ENCODE measurements at places on chromosomes 4 and X.
A peak's percentile ranks its signal among the peaks of the same experiment; 100 is the strongest.

DNA sequence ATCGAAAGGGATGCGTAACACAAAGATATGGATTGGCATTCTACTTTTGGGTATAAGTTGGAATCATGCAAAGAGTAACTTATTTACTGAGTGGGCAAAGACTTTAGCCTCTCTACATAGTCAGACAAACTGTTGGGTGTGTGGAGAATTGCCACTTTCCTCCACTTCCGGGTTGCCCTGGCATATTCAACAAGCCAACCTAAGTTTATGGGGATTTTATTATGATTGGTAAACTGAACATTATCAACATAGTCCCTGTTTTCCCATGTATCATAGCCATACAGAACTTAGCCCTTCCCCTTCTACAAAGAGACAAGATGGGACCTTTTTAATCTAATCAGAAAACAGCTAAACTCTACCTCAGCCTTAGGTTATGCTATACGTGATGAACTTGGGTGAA is 121.6 kb downstream of the AGTR2 start:
- no peak for DNase-seq

DNA sequence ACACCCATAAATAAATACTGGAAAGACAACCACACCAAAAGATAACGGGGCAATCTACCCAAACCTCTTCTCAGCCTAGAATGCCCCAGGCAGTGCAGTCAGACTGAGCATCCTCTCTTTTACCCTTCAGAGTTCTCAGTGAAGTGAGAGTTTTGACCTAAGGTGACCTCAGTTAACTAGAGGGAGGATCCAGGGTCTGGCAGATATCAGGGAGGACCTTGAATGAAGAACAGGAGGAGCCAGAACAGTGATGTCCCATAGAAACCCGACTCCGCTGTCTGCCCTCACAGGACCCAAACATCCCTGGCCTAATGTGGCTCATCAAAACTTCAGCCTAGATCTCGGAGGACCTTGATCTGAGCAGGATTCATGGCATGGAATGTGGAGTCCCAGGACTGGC is at the start of gene MAGEB3:
Gene MAGEB3 (plus strand): TSS at position 263 of the 400 bp plus-strand sequence. CDS start 5,268 bp downstream, outside the sequence.
- DNase-seq = no peak

GRCh38 chr4:59994118-59994517 is 1206.0 kb upstream of the ADGRL3 start:
- no peak for DNase-seq

- no peak for DNase-seq
These were observed 101.5 kb upstream of the SMAD1 start for GRCh38 chr4:145380123-145380522.

DNA sequence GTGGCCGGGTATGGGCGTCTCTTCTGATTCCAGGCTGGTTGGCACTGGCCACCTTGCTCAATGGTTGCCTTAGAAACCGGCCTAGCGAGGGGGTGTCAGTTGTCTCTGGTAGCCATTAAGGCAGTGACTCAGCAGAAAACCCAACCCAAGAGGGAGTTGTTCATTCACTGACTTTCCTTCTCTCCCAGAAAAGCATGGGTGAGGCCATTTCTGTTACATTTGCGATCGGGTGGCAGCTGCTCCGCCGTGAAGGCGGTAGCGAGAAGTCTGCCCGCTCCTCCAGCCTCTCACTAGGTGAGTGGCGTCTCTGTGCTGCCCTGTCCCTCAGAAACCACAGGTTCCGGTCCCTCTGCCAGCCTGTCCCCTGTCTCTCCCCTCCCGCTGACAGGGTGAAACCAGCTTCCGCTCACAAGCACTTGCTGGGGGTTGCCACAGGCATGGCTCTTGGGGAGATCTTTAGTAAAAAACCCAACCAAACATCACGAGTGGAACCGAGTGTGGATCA is 17.4 kb downstream of the IRAK1 start:
- peak; percentile 71 for DNase-seq

DNA sequence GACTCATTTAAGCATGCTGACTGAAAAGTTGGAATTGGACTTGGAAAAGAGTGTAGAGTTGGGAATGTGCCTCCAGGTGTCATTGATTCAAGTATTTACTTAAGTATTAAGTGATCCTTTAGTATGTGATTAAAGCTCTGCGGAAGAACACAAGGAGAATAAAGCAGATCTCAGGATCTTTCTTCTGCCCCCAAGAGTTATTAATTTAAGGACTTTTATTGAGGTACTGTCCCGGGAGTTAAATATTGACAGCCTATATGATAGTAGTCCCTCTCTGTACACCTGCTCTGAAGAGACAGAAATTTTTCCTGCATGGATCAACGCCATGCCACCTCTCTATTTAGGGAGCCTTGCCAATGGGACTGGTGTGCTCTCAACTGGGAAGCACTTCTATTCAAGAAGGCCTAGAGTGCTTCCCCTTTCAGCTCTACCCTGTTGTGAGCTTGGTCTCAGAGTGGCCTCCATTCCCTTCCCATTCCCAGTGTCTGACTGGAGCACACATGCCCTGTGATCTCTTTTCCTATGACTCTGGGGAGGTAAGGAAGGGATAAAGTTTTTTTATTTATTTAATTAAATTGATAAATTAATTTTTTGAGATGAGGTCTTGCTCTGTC is 75.9 kb downstream of the SHISA3 start:
- DNase-seq = no peak

DNA sequence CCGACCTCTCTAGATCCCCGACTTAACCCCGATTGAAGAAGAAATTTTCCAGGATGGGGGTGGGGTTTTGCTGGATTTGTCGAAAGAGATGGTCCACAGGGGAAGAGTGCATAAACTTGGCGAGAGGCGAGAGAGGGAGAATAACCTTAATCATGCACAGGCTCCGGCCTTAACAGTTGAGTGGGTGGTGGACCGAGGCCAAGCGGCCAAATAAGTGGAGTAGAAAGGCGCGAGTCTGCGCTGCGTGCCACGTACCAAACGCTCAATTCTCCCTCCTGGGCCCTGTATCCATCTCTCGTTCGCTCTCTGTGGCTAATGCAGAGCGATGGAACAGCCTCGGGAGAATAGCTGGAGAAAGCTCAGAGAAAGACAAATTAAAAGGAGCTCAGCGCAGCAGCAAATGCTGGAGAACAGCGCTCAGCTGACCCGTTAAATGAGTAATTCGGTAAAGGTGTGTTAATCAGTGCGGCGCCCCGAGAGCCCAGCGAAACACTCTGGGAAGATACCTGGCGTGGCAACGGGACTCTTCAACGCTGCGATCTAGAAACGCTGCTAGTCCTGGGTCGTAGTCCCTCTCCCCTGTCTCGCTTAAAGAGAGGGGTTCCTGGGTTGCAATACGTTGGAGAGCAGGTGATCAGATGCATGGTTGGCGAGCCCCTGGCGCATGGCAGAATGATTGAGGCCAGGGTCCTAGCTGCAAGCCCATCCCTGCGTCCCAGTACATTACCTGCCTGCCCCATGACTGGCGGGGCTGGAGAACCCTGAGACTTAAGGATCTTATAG is 887 bp upstream of the IL1RAPL2 start:
- no peak for DNase-seq

- no peak for DNase-seq
These were observed 3.4 kb downstream of the CTBP1 start for GRCh38 chr4:1245481-1246051.

DNA sequence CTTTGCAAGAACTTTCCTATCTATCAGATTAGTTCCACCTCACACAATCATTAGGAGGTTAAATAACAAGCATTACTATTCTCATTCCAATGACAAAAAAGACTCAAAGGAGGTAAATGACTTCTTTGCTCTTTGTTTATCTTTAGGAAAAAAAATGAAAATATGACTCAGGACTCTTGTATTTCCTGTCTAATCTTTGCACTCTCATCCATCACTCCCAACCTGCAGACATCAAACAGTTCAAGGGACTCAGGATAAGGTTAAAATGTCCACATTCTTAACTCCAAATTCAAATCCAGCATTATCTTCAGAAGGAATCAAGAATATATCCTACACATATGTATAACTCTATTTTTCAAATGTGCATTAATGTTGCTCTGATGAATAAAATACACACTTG is 139.6 kb downstream of the UNC5C start:
- DNase-seq = no peak

DNA sequence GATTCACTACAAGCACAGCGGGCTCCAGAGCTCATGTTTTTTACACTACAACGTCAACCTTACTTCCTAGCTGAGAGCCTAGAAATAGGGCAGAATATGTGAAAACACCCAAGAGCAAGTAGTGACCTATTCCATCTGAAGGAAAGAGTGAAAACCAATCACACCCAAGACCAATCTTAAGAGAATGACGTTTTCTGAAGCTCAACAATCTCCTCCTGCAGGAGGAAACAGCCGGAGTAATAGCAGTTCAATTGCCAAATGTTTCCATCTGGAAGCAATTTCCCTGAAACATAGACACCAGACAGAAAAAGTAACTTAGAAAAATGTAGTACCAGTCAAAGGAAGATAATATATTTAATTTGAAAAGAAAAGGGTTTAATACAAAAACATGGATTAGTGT is 142.4 kb downstream of the ANXA5 start:
- no peak for DNase-seq

DNA sequence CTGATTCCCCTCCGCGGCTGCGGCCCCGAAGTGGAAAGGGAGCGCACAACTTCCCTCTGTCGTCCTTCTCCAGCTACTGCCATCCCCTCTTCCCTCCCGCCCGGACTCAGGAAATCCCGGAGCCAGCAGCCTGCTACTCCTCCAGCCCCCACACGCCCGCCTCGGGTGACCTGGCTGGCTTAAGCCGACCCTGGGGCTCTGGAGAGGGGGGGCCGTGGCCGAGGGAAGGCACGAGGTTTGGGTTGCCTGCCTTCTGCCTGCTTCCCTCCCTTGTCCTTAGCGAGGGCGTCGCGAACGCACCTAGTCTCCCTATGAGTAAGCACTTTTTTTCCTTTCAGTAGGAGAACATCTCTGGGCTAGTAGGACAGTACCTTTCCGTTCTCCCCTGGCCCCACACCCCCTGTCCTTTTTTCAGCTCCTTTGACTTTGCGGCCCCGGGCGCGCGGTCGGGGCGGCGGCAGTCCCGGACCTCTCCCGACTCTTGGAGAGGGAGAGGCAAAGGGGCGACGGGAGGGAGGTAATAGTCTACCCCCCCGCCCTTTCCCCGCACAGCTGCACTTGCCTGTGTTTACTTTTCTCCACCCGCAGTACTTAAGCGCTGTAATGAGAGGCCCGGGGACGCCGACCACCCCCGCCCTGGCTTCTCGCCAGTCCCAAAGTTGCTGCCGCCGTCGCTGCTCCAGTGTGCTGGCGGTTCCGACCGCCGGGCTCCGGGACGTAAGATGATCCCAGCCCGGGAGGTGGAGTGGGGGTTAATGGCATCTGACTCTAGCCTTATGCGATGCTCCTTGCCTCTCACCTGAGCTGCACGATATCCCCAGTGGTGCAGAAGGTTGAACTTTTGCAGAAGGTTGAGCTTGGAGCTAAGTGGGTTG is 868 bp downstream of the PLS3 start:
- DNase-seq = peak; percentile 51

GRCh38 chr4:88439161-88439760 is 17.7 kb upstream of the HERC5 start:
- no peak for DNase-seq
